ENCODE measurements at places on chromosomes 5 and 9. TPM values are rescaled to one million over a fixed set of nuclear protein-coding genes. Genes with fewer than 3 reads are reported as not detected.

The SRA1 gene
- 29.6 TPM for total RNA-seq

The MSMP gene
- not detected for total RNA-seq

The ITGA2 gene
- 7.2 TPM for total RNA-seq

The GFI1B gene
- total RNA-seq, result not detected

The SPATA31A3 gene
- not detected for total RNA-seq

The PCDHGA7 gene
- 11.9 TPM for total RNA-seq

The PHYHD1 gene
- total RNA-seq, result 21.1 TPM

Data from thoracic aorta (tissue), 2 donors.